ENCODE measurements at places on chromosomes 4 and X.

DNA sequence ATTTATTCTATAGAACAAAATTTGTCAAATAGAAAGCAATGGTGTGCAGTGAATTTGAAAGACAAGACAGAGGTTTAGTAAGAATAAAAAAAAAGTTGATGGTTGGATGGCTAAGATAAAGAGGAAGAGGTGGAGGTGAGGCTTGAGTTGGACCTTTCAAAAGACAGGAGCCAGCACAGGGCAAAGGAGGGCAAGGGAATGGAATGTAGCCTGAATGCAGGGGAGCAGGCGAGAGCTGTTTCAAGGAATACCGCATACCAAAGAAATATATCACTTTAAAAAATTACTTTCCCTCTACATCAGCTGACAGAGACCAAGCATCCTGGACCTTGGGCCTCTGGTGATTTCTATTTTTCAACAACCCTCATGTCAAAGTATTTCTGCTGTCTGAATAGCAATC is 38.0 kb upstream of the CXXC4 start:
- DNase-seq = no peak

- no peak for DNase-seq
Observed at GRCh38 chr4:151439320-151439719, 30.3 kb downstream of the FHIP1A start.

DNA sequence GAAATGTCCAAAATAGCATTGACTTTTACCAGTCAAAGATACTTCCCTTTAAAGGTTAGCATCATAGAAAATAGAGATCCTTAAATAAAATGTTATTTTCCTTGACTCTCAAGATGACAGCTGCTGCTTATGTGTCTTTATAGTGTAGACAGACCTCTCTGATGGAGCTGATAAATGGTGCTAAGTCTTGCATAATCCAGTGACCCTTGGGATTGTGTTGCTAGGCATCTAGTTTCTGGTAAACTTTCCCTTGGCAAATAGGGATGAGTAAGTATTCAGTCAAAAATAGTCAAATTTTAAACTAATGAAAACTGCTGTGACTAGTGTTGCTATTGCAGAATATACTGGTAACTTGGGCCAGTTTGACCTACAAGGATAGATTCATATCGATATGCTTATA is 53.6 kb downstream of the MBNL3 start:
- DNase-seq = no peak

DNA sequence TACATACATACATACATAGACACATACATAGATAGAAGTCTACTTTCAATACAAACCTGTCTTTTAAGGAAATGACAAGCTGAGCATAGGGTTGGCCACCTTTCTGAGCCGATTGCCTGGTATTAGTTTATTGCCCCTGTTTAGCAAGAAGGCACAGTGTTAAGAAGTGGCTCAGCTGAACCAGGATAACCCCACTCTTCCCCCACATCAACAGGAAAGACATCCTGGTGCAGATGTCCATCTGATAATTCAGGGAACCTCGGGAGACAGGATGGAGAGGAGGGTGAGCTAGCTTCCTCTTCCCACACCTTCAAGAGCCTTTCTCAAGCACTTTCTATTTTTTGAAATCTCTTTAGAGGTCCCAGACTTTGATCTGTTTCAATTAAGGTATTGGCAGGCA is 52.3 kb downstream of the PKD2 start:
- peak; percentile 7 for DNase-seq

- DNase-seq = no peak
Observed at GRCh38 chr4:91233164-91233563, 1070.6 kb upstream of the GRID2 start.

DNA sequence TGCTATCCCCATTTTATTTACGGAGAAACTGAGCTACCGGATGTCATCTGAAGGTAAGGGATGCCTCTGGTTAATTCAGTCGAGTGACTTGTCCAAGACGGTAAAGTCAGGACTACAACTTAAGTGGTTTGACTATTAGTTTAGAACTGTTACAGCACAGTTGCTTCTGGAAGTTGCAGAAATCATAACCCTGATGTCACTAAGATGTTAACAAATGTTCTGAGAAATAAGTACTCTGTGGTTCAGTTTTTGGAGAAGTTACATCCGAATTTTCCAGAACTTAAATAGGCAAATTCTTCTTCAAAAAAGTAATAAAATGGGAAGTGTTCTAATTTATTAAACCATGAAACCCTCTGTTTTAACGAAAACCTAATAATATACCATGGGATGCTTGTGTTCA is 3.1 kb downstream of the PPA2 start:
- DNase-seq = no peak

GRCh38 chr4:36665985-36666527 is 384.6 kb downstream of the DTHD1 start:
- no peak for DNase-seq

- peak; percentile 74 for DNase-seq
Observed at GRCh38 chr4:4430492-4431195, 43.7 kb downstream of the NSG1 start.

DNA sequence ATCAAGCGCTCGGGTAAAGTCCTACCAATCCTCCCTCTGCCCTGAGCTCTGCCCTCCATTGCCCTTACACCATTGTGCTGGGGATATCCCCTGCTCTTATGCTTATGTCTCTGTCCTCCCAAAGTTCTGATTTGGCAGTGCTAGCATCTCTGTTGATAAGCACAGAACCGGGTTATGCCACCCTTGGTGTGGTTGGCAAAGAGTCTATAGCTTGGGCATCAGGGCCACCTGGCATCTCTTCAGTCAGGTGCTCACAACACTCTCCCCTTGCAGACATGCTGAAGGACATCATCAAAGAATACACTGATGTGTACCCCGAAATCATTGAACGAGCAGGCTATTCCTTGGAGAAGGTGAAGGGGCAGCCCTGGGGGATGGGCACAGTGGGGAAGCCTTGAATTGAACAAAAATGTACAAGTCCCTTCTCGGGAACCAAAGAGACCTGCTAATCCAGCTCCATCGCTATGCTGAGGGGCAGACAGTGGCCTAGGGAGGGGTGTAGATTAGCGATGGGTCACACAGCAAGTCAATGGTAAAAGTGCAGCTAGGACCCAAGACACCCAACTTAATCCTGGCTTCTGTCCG is 3.8 kb downstream of the MAGED2 start:
- no peak for DNase-seq

DNA sequence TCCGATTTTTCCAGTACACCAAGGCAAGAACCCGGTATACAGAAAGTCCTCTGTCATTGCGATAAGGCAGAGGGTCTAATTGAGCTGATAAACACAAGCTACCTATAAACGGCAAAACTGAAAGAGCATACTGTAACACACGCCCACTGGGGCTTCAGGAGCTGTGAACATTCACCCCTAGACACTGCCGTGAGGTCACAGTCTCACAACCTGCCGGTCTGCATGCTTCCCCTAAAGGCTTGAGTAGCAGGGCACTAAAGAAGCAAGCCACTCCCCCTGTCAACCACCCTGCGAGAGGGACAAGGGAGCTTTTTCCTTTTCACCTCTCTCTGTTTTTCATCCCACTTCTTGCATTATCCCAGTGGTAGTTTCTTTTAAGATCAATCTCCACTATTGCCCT is 22.4 kb upstream of the F9 start:
- DNase-seq = no peak

DNA sequence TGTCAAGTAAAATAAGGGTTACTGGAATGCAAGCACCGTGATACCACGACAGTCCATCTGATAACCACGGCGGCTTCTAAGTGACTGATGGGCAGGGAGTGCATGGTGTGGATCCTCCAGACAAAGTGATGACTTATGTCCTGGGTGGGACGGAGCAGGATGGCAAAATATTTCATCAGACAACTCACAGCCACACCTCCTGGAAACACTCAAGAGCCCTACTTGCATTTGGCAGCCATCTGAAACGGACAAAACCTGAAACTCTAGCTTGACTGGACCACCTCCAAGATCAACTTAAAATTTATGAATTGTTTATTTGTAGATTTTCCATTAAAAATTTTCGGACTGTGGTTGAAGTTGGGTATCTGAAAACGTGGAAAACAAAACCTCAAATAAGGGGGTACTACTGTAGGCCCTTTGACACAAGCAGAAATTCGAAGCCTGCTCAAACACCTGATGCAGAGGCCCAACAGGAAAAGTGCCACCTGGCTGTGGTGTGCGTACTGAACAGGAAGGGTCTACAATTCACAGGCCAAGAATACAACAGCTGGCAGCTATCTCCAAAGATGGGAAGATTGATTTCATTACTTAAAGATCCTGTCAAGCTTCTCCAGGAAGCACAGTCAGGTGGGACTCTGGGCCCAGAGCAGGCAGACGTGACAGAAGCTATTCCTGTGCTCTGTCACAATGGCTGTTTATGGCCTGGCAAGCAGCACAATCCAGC is 26.0 kb downstream of the LRIT3 start:
- DNase-seq = no peak

GRCh38 chrX:2320580-2321327 is 180.0 kb downstream of the DHRSX start:
- no peak for DNase-seq

GRCh38 chr4:8199594-8200301 is 658 bp downstream of the SH3TC1 start:
- no peak for DNase-seq

DNA sequence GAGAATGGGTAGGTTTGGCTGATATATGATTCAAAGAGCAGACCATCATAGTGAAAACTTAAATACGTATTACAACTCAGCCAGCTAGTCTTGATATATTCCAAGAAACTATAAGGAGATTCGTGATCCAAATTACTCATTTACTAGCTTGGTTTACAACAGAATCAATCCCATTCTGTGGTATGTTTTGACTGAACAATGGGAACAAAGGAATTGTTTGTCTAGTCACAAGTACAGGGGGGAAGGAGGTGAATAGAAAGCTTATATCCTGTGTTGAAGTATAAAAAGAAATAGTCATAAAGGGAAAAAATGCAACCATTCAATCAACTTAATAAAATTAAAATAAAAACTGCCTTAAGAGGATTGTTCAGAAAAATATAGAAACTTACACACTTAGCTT is 17.0 kb downstream of the C4orf54 start:
- no peak for DNase-seq

GRCh38 chr4:15971068-15971801 is 8.3 kb upstream of the FGFBP2 start:
- no peak for DNase-seq

- no peak for DNase-seq
Observed at GRCh38 chrX:101619364-101619763, 1.6 kb upstream of the ARMCX6 start.

DNA sequence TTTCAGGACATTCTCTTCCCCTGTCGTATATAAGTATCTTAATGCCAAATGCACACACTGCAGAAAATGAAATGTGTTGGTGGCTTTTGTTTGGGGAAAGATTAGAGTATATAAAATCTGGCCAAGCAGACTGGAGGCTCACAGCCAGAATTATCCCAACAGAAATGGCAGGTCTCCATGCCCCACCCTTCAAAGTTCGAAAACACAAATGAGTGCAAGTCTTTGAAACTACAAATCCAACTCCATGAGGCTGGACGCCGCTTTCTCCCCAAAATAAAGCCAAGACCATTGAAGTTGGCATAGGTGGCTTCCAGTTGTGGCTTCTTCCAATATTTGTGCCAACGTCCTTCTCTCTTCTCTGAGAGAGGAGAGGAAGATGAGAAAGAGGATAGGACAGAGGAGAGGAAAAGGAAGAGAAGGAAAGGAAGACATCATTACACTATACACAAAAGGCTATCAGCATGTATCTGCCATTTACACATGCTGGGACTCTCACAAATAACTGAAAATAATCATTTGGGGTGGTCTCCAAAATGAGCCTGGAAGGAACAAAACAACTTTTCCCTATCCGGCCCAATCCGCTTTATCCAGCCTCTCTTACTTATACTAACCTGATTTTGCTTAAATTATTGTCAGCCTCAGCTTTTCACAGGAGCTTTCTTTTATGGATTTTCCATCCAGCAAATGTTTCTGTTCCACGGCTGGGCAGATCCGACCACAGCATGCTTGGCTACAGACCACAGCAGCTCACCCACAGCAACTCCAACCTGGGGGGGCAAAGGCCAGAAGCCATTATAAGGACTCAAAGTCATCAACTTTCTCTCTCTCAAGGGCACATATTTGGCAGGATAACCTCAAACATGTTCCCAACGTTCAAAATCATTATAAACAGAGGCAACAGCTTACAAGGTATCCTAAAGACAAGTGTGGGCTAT is 71.7 kb downstream of the APBB2 start:
- DNase-seq = no peak

DNA sequence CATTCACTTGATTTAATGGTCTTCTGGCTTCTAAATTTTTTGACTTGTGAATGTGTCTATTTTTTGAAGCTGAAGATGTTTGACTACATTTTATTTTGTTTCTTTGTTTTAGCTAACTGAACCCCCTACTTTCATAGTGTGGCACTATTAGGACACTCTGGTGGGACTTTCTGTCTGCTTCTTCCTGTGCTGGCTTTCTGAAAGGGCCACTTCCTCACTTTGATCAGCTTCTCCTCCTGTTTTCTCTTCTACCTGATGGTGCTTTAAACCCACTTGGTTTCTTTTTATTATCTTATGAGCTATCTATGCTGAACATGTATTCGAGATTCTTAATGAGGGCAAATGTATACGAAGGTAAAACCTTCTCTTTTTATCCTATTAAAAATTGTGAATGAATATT is 186.1 kb upstream of the CASK start:
- no peak for DNase-seq

DNA sequence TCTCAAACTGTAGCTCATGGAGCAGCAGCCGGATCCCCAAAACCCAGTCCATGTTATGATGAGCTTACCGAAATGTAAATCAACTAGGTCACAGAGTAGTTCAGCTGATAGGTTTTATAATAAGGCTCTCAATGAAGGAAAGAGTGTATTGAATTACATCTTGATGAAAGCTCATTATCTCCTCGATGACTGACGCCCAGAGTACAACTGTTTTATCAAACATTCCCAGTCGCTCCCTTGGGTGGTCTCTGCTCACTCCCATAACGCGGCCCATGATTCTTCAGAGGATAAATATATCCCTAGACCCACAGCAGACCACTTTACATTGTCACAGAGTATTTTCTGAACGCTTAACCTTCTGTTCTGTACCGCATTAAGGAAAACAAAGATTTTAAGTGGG is 452.3 kb upstream of the GALNT7 start:
- DNase-seq = no peak

GRCh38 chr4:122691988-122692387 is 40.5 kb upstream of the BBS12 start:
- no peak for DNase-seq

DNA sequence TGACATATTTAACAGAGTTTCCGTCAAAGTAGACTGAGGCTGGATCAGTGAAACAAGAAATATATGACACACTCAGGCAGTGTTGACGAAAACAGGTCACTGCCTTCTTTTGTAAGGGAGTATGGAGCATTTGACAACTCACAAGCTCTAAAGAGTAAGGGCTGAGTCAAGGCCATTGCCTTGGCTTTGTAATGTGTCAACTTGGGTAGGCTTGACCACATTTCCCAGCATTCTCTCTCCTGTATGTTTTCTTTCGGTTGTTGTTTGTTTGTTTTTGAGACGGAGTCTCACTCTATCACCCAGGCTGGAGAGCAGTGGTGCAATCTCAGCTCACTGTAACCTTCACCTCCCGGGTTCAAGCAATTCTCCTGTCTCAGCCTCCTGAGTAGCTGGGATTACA is 125.0 kb upstream of the MBNL3 start:
- DNase-seq = no peak

- DNase-seq = peak; percentile 52
Observed at GRCh38 chr4:120156120-120156718, 89.6 kb upstream of the MAD2L1 start.
